Esophagus squamous epithelium (tissue), 5 donors: ENCODE measurements at places on chromosomes 4 and X. TPM values are rescaled to one million over a fixed set of nuclear protein-coding genes. Genes with fewer than 3 reads are reported as not detected.

- no peaks in the 10 kb centered on the region for H3K27me3 ChIP-seq
- H3K4me3 ChIP-seq = no peak overlapping the region
- no peaks in the 10 kb centered on the region for H3K4me1 ChIP-seq
- H3K36me3 ChIP-seq = no peaks in the 10 kb centered on the region
Observed at GRCh38 chr4:138659037-138659811, 356.4 kb upstream of the NOCT start.

Gene PLK4
- 15.1 TPM for total RNA-seq

Gene PALLD
- 136 TPM for total RNA-seq

Gene GAB1
- 30.5 TPM for total RNA-seq

Gene SSX4
- not detected for total RNA-seq
